ENCODE measurements at places on chromosomes 5 and 9.

DNA sequence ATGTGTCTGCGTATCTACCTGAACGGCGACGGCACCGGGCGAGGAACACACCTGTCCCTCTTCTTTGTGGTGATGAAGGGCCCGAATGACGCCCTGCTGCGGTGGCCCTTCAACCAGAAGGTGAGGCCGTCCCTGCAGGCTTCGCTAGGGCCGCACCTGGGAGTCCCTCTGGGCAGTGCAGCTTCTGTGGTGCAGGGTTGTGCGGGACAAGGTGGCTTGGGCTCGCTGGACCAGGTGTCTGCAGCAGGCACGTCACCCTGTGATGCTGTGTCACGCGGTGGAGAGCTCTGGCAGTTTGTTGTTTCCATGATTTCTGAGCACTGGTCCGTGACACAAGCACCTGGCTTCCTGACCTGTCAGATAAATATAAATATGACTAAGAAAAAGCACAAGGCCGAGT lies 20.7 kb downstream of the FBXW5 start:
- no peak for DNase-seq

GRCh38 chr5:180548563-180548962 lies 42.7 kb downstream of the SCGB3A1 start:
- no peak for DNase-seq

DNA sequence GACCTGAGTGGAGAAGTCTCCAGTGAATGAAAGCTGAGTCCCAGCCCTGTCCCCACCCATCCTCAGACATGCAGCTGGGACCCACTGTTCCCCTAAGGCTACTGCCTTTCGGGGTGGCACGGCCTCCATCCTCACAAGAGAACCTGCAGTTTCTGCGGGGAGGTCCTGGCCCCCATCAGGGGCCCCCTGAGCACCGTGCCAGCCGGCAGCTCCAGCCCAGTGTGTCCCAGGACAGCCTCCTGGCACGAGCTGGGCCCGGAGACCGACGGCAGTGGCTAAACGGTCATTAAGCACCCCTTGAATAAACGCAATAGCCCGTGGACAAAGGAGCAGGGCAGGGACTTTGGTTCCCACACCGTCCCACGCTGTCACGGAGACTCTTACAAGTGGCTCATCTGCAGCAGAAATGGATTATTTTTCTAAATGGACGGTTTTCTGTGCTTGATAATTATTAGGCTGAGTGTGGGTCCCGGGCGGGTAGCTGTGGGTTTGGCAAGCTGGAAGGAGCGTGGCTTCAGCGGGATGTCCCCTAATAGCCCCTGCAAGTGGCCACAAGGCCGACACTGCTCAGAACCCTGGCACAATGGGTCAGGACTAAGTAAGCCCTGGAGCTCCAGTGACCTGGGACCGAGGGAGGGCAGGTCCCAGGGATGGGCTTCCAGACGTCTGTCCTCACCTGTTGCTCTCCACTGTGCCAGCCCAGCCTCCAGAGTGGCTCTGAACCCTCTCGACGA lies 17.4 kb downstream of the FAM78A start:
- no peak for DNase-seq

DNA sequence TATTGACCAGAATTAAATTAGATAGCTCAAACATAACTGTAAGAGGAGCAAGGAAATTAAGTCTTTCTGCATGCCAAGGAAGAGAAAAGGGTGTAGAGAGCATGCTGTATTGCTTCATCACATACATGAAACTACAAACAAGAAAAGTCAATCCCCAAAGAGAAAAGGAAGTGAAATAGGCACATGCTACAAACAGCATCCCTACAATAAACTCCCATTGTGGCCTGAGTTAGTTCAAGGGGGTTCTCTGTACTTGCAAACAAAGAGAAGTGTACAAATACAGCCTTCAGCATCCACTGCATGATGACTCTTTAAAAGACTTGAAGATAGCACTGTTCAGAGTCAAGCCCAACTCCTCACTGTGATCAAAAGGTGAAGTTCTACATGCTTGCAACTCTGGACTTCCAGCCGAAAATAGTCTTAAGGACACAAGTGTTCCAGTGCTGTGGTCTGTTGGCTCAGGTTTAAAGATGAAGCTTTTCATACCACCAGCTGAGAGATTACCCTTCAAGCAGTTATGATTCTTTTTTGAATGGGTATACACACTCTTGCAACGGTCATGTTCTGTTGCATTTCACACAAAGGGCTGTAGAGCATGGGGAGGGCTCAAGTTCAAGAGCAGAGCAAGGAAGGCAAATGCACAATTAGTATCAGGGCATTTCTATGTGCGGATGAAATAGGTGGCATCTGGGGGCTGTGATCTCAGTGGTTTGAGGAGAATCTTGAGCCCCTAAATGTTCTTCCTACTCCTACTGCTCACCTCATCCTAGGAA lies 534.5 kb downstream of the EBF1 start:
- DNase-seq: no peak

DNA sequence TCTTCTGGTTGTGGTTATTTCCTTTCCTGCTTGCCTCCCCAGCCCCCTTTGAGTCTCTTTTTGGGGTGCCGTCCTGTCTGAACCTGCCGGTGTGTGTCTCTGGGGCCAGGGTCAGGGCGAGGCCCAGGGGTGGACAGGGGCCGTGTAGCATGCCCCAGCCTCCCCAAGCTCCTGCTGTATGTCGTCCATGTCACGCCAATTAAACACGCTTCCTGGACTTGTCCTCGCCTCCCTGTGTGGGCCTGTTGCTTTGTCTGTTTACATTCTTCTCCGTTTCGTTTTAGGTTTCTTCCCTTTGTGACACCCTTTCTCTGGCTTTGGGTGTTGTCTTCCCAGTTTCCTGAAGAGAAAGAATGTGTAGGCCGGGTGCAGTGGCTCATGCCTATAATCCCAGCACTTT lies 28.5 kb upstream of the HMCN2 start:
- DNase-seq: no peak

- DNase-seq: peak; percentile 20
Observed at GRCh38 chr5:10355071-10355889, 1.8 kb downstream of the MARCHF6 start.

All from activated T-cell treated with anti-CD3 and anti-CD28 coated beads, Interleukin-2, amount 50 U/mL, for 72 hours (primary cell).